Chondrocyte (in vitro differentiated cells): ENCODE measurements at places on chromosomes 2 and 18. TPM values are rescaled to one million over a fixed set of nuclear protein-coding genes. Genes with fewer than 3 reads are reported as not detected.

Gene FBXO41
- total RNA-seq = 1.6 to 4.0 TPM (median 3.6 TPM) in 3 replicates

Gene MC4R
- total RNA-seq = not detected in 3 replicates

- DNase-seq = peak; percentile 73
These were observed 38.4 kb downstream of the HS6ST1 start for GRCh38 chr2:128280158-128280871.

DNA sequence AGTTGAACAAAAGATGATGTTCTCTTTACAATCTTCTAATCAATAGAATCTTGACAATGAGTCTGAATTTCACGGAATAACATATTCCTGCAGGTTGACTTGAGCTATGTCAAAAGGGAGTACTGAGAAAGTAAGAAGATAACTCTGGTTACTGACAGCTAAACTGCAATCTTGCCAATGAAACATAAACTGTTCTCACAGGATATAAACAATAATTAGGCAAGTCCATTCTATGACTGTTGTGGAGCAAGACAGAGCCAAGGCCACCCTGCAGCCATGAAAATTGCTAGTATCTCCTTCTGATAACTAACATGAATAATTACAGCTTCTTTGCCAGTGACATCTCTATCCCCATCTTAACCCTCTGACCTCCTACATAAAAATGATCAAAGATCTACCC lies 6.3 kb upstream of the RPRD1A start:
- no peak for DNase-seq

Gene DDX1
- total RNA-seq = 82.2 to 103 TPM (median 89.9 TPM) in 3 replicates

GRCh38 chr18:79819064-79819967 lies 21.6 kb downstream of the KCNG2 start:
- DNase-seq = peak; percentile 93

DNA sequence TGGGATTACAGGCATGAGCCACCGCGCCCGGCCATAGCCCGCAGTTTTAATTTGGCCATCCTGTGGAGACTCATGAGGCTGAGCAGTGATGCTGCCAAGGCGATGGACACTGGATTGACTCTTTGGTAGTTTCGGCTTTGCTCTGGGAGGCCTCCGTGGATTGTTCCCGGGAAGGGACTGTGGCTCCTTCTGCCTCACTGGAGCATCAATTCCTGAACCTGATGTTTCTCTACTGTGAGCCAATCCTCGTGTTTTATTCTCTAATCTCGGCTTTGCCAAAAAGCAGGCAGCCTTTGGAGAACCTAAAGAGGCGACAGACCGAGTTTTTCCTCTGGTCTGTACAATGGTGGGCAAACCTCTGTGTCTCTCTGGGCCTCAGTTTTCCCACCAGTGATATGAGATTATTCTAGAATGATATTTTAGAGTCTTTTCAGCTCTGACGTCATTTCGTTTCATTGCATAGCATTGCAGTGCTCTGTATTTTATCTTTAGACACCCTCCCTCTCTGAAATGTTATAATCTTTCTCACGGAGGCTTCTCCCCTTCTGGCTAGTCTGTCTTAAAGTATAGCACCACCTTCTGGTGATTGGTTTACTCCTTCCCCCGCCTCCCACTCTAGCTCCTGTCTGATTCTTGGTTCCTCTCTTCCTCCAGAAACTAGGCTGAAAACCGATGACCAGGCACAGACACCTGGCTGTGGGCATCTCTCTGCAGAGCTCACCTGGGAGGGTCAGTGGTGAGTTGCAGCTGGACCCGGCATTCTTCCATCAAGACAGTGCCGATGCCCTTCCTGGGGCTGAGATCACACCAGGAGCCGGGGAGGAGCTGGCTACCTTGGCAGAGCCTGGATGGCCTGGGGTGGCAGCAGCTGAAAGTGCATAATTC lies 341.3 kb downstream of the MYCN start:
- no peak for DNase-seq

Gene SLC14A1
- 0.25 TPM in 1 of 3 replicates, not detected in the others for total RNA-seq

DNA sequence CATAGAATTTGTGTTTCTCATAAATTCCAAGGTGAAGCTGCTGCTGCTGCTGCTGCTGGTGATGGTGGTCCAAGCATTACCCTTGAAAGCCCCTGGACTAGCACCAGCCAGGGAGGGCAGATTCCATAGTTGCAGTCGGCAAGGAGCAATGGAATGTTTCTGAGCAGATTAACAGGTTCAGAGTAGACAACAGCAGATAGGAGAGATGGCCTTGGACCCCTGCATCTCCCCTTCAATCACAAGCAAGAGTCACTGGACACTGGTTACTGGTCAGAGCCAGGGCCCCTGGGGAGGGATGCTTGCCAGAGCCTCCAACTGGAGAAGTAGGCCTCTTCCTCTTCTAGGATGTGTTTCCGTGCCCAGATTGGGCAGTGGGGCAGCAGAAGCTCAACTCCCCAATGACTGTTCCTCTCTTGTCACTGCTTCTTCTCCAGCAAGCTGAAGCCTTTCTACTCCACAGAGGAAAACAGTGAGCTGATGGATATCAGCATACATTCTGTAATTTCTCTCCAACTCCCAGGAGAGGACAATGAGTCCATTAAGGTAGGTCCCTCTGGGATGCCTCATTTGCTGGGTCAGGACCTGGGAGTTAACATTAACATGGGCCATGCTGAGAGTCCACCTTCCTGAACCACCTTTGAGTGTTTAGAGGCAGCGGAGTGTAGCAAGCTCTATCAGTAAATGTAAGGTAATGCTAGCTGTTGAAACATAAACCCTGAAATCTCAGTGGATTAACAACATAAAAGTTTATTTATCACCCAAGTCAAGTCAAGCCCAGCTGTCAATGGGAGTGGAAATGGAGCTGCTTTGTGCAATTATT lies 35.3 kb downstream of the MROH2A start:
- no peak for DNase-seq

GRCh38 chr2:96859099-96859649 lies 1.4 kb upstream of the ANKRD39 start:
- DNase-seq = no peak

Gene KIF1A
- 15.2 to 63.5 TPM (median 60.0 TPM) in 3 replicates for total RNA-seq

DNA sequence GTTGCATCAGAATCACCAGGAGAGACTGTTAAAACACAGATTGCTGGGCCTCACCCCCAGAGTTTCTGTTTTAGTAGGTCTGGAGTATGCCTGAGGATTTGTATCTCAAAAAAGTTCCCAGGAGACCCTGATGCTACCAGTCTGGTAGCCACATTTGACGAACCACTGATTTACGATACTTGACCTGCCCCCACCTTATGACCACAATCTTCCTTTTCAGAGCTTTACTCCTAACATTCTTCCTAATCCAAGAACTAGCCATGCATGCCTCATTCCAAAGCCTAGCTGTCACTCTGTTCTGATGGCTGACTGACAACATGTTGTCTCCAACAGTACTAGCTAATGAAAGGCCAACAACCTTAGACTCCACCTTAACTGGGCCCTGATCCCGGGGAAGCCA lies 191.4 kb downstream of the MBD2 start:
- DNase-seq = no peak

DNA sequence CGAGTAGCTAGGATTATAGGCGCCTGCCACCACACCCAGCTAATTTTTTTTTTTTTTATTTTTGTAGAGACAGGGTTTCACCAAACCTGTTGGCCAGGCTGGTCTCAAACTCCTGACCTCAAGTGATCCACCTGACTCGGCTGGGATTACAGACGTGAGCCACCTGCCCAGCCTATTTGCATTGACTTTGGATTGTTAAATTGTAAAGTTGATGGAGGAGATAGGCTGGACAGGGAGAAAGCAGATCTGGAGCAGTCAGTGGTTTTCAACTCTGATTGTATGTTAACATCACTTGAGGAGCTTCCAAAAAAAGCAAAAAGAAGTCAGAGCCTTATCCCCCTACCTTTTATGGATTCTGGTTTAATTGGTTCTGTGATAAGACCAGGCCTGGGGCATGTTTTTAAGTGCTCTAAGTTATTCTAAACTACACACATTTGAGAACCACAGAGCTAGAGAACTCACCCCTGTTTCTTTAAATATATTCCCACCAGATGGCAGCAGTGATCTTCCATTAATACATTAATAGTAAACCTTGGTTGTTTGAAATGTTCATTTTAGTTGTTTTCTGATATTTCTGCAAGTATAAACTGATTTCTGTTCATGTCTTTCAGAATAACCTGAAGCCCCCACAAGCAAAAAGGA lies 7.5 kb downstream of the C2orf49 start:
- no peak for DNase-seq

- DNase-seq = no peak
These were observed 64.9 kb downstream of the AFF3 start for GRCh38 chr2:100077456-100077855.

DNA sequence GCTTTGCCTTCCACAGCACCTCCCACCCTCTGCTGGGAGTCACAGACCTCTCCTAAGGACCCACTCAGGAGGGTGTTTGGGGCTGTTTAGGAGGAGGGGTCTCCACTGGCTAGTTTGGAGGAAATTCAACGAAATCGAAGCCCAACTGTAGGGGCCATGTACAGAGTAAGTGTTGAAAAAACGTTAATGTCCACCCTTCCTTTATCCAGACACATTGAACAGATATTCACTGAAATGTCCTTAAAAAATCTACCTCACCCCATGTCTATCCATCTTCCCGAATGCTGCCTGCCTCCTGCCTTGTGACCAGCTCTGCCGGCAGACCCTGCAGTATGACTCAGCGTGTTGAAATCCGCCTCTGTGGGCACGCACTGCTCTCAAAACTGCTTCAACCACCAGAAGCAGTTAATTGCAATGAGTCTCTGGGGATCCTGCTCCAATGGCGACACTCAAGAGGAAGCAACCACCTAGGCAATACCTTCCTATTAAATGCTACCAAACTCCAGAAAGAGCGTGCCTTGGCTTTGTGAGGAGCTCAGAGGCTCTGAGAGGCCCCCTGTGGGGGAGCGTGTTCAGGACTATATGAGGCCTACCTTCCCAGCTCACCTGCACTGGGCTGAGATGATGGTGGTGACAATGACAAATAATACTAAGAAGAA lies 61.4 kb upstream of the RTN4 start:
- DNase-seq = no peak

- no peak for DNase-seq
These were observed 4.7 kb downstream of the MYT1L start for GRCh38 chr2:2326068-2327040.

Gene NETO1
- total RNA-seq = not detected in 3 replicates

- DNase-seq = no peak
These were observed 616.1 kb upstream of the PKDCC start for GRCh38 chr2:41431756-41432155.

GRCh38 chr18:78862395-78862794 lies 117.2 kb upstream of the SALL3 start:
- no peak for DNase-seq

DNA sequence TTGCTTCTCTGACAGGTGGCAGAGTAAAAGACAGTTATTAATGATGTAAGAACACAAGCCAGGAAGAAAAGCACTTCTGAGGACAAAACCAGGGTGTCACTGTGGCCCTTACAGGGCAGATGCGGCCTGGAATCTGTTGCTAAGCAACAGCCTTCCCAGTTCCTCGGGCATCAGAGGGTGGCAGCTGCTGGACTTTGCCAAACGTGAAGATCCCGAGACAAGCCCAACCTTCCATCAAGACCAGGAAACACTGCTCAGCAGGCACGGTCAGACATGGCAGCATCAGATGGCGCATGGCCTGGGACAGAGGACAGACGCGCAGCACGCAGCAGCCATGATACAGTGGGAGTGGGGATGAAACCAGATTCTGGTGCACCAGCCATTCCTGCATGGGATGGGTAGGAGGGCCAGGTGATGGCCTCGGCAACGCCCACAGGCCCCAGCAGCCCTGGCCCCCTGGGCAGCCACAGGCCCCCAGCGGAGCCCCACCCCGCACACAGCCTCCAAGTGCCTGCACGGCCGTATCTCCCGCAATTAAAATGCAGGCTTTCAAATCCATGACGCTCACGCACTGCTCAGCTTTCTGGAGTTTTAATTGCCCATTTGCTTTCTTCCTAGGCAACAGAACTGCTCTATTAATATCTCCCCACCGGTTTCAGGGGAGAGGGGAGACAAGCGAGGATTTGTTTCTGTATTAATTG lies 89.0 kb downstream of the EIPR1 start:
- peak; percentile 62 for DNase-seq

Gene E2F6
- 14.2 to 17.7 TPM (median 15.1 TPM) in 3 replicates for total RNA-seq

GRCh38 chr2:14261771-14262170 lies 370.7 kb upstream of the LRATD1 start:
- no peak for DNase-seq

DNA sequence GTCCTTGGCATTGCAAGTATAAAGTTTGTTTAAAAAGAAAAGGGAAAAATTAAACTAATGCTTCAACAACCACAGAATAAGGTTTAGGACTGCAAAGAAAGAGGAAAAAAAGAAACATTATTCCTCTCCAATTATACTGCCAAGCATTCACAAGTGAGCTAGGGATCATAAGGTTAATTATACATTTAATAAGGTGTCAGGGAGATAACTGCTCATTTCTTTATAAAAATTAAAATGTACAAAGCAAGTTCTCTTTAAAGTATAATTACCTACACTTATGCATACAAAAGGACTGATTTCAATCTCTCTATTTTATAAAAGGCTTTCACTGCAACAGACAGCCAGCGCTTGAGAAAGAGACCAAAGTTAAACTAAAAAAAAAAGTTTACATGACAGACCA lies 58.1 kb downstream of the ABCG8 start:
- DNase-seq = no peak

- no peak for DNase-seq
These were observed 221.8 kb downstream of the ANAPC1 start for GRCh38 chr2:111662039-111662770.

Gene LRATD1
- total RNA-seq = not detected in 3 replicates

Gene IL36G
- total RNA-seq = not detected in 3 replicates

Gene RTP5
- not detected in 3 replicates for total RNA-seq

GRCh38 chr2:18845854-18846445 lies 256.6 kb upstream of the NT5C1B start:
- DNase-seq = no peak

Gene RBKS
- total RNA-seq = 0.45 to 1.3 TPM (median 0.49 TPM) in 3 replicates

DNA sequence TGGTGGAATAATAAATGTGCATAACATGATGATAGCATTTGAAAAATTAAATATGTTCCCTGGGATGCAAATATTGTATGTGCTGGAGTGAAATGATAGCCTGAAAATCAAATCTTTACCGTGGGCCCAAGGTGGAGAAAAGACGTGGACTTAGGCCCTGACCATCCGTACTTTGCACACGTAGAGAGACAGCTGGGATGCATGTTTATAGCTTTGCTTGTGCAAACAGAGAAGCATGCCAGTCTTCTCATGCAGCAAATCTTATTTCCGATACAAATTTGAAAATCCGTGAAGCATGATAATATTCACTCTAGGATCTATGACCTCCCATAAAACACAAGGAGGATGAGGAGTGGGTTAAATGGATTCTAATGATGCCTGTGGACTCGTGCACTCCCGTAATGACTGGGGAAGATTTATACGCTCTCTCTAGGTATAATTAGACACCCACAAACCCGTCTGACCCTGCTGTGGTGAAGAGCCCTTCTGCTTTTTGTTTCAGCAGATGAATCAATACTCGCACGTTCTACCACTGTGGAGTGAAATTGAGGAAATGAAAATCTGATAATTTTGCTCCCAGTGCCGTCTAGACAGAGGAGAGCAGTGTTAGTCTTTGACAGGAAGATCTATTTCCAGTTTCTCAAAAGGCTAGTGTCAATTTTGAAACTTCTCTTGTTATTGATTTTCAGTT lies 810.3 kb upstream of the SALL3 start:
- no peak for DNase-seq

- DNase-seq = no peak
These were observed 156.1 kb downstream of the MYO1B start for GRCh38 chr2:191401287-191401686.
